RPMI8226 (cell line): ENCODE measurements at places on chromosomes 13 and 19.

DNA sequence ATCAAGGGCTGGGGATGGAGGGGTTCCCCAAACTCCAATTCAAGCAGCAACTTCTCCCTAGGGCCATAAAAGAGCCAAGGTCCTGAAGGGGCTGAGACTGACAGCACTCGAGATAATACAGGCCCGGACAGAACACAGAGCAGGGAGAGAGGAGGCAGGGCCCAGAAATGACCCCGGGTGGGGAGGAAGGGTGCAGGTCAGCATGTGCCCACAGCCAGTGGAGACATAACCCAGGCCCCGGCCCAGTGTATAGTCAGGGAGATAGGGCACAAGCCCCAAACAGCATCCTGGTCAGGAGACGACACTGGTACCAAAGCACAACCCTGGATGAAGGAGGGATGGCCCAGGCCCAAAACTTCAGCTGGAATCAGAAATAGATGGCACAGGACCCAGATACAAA lies 28.6 kb upstream of the ATP1A3 start:
- no peak for DNase-seq

DNA sequence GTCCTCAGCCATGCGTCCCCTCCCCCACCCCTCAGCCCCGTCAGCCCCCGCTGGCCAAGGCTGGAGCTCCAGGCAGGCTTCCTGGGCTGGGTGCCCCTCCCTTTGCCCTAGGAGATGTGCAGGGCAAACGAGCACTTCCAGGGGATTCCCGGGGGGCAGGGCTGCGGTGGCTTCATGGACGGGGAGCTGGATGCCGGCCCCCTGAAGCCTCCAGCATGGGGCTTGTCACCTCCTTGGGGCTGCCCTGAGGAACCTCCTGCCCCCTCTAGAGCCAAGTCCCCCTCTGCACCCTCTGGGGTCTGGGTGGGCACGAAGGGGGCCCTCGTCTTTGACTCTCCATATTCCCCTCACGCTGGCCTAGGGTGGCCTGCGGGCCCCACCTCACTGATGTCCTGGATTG lies 25.4 kb upstream of the SLC7A10 start:
- no peak for DNase-seq

DNA sequence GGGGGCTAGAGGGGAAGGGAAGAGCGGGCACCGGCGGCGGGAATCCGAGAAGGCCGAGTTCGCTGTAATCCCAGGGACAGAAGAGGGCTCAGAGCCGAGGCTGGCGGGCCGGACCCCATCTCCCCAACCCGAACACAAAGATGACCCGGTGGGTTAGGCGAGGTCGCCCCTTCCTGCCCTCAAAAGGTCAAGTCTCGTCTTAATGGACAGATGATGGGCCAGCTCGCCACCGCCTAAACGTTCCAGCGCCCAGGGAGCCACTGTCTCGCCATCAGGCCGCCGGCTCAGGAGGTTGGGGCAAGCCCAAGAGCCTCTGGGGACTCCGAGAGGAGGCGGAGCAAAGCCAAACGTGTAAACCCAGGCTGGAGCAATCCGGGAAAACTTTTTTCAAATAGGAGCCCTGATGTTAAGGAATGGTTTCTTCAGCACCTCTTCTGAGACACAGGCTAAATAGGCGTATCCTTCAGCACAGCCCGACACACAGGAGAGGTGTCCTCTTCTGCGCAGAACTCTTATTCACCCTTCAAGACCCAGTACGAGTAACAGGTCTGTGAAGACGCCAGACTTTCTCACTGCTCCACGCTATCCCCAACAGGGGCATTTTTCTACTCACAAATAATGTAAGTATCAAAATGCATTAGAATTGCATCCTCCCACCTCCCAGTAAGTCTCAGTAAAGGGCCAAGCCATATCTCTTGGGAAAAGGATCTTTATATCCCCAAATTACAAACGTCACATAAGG lies 6.3 kb upstream of the POU4F1 start:
- no peak for DNase-seq

GRCh38 chr13:60074397-60074796 lies 89.3 kb downstream of the DIAPH3 start:
- DNase-seq = no peak

- no peak for DNase-seq
Measured at GRCh38 chr13:74144269-74144668, 10.1 kb upstream of the KLF12 start.

DNA sequence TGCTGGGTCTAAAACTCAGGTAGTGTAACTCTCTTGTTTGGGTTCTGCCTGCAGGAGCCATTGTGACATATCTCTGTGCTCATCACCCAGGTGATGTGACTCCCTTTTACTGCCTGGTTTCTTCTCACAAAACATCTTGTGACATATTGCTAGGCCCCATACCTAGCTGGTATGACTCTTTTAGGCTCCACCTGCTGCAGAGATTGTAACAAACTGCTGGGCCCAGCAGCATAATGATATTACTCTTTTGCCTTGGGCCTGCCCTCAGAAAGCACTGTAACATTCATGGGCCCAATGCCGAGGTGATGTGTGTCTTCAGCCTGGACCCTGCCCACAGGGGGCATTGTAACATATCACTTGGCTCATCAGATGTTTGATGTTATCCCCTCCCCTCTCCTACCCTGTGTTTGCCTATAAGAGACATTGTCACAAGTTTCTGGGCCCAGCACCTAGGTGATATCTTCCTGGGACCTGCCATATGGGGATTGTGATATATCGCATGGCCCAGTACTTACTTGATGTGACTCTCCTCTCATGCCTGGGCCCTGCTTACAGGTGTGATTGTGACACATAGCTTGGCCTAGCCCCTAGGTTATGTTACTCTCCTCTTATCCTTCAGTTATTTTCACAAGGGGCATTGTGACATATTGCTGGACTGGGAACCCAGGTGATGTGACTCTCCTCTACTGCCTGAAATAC lies 18.0 kb upstream of the ZNF681 start:
- DNase-seq = no peak

DNA sequence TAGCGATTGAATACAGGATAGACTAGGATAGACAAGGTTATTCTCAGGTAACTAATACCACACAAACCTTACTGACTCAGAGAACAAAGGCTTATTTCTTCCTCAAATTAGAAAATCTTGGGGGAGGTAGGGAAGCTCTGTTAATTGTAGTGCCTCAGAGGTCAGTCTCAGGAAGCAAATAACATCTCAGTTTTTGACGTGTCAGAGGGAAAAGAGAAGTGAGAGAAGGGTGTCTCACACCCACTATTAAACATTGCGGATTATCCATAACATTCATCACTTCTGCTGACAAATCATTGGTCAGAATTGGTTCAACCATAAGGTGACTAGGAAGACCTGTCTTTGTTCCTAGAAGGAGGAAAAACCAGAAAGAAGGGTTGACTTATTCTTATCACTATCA lies 579.4 kb upstream of the MIR17HG start:
- DNase-seq = no peak

DNA sequence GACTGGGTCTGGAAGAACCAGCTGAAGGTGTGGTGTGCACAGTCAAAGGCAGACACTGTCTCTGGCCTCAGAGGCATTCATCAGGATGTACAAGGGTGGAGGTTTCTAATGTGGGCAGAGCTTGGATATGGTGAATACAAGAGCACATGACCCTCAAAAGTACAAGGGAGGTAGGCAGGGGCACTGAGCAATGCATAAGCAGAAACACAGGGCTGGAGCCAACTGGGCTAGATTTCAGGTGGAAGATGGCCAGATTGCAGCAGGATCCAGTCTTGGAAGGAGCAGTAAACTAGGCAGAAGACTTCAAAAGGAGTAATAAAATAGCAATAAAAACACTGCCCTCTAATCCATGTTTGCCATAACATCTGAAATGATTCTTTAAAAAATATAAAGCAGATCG lies 417.1 kb downstream of the OLFM4 start:
- no peak for DNase-seq

DNA sequence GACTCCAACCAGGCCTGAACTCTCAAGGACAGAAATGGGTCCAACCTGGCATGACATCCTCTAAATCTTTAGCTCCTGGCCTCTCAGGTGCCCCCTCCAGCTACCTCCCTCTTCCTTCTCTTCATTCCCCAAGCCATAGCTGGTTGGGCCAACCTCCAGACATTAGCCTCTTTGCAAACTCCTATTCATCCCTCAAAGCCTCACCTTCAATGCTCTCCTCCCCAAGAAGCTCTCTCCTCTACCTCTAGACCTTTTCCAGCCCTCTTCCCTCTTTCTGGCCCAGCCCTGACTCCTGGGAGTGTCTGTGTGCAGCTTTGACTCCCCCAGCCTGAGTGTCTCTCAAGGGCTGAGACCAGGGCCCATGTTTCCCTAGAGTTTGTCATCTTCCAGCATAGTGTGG lies 5.3 kb upstream of the HOMER3 start:
- no peak for DNase-seq

DNA sequence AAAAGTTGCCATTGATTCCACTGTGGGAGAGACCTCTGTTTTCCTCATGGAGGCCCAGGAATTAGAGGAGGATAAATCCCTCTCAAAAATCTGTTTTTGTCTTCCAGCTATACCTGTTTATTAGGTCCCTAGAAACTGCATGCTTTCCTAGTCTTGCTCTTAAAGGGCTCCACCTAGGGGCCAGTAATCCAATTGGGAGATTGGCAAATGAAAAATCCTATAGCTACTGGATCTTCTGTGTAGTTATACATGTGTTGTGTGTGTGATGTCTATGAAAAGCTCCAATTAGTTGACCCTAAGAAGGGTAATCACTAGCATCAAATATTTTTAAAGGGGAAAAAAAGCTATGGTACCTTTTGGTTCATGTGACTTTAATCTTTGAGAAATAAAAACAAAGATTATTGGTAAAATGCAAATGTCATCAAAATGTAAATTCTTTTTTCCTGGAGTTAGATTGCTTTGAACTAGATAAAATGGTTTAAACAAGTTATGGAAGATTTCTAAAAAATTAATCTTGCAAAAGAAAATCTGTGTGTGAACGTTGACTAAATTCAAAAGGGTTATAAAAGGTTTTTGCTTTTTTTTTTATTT lies 63.4 kb upstream of the C1QTNF9B start:
- peak; percentile 36 for DNase-seq

- no peak for DNase-seq
Measured at GRCh38 chr13:52022356-52022755, 2.1 kb upstream of the UTP14C start.

GRCh38 chr19:6891761-6892385 lies 4.5 kb downstream of the ADGRE1 start:
- DNase-seq = no peak

- DNase-seq = peak; percentile 74
Measured at GRCh38 chr19:55384131-55384919, at the start of gene TMEM238. Gene TMEM238 (minus strand): TSS chr19:55384292. CDS start chr19:55384259, 33 bp downstream.

GRCh38 chr19:51294211-51294976 lies 17.1 kb upstream of the IGLON5 start:
- DNase-seq = peak; percentile 37

DNA sequence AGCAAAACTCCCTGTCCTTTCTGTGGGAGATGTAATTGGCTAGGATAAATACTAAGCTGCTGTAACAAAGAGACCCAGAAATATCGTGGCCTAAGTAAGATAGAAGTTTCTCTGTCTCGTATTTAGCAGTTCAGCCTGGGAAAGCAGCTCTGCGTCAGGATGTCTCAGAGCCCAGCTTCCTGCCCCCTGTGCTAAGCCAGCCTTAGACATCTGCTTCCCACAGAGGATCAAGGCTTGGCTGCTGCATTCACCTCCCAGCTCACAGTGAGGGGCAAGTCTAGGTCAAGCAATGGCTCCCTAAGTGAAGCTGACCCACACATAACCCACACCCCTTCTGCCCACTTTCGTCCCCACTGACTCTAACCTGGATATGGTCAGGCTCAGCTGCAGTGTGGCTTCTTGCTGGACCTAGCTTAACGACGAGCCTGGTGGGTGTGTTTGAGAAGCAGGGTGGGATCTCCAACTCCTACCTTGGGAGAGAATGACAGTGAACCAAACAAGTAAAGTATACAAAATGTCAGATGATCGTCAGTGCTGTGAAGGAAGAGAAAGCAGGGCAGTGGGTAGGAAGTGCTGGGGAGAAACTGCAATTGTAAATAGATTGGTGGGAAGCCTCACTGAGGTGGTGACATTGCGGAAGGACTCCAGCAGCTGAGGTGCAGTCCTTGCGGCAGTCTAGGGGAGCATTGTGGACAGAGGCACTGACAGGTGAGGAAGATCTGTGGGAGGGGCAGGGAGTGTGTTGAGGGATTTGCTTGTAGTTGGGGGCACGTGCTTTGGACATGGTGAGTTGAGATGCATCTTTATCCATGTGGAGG lies 82.9 kb downstream of the TNFRSF19 start:
- no peak for DNase-seq

DNA sequence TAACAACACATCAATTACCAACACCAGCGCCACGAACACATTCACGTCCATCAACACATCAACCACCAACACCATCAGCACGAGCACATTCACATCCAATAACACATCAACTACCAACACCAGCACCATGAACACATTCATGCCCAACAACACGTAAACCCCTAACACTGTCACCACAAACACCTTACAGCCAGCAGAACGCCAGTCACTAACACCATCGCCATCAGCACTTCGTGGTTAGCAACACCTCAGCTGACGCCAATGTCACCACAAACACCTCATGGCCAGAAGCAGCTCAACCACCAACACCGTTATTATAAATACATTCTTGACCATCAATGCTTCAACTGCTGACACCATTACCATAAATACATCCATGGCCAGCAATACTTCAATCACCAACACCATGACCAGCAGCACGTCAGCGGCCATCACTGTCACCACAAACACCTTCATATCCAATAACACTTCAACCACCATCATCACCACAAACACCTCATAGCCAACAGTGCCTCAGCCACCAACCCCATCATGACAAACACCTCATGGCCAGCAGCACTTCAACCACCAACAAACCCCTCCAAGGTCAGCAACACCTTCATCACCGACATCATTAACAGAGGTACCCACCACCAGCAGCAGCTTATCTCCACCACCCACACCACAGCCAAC lies 9.4 kb downstream of the FCER2 start:
- DNase-seq = no peak

GRCh38 chr13:106139377-106139776 lies 396.1 kb downstream of the EFNB2 start:
- DNase-seq = no peak

DNA sequence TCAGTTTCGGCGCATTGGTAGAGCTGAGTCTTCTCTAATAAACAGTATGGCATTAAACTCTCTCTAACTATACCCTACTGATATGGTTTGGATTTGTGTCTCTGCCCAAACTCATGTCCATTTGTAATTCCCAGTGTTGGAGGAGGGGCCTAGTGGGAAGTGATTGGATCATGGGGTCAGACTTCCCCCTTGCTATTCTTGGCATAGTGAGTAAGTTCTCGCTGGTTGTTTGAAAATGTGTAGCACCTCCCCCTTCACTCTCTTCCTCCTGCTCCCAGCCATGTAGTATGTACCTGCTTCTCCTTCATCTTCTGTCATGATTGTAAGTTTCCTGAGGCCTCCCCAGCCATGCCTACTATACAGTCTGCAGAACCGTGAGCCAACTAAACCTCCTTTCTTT lies 682.7 kb upstream of the ARGLU1 start:
- DNase-seq = no peak

- DNase-seq = no peak
Measured at GRCh38 chr13:78587395-78587794, 16.0 kb downstream of the POU4F1 start.
